RWPE1 (cell line): ENCODE measurements at places on chromosomes 2 and 18.

- no peak for DNase-seq
These were observed 57.8 kb upstream of the GPR45 start for GRCh38 chr2:105183555-105184323.

GRCh38 chr18:48866028-48866733 is 84.6 kb downstream of the SMAD7 start:
- DNase-seq = no peak

DNA sequence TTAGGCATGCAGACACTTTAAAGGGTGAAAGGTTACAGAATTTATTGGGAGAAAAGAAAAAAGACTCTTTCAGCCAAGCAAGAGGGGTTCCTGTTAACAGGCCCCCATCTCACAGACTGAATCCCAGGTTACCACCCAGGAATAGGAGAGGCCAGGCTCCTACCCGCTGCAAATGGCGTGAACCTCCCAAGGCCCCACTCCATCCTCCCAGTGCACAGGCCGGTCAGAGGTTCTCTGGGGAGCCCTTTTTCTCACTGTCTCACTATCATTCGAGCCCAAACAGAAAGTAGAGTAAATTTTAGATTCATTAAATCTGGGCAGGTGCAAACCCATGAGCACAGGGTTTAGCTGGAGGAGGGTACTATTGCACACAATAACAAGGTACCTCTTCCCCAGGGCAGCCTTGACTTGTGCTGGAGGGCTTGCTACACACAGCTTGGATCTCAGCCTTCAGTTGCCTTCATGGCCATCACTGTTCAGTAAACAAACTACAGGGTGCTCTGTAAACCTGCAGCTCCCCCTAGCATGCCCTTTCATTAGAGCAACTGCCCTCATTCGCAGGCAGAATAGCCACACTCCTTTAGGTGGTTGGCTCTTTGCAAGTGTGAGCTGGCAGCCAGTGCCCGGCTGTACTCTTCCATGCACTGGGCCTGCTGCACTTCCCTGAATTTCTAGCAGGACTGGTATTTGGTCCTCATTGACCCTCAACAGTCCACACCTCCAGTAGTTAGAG is 7.3 kb upstream of the PLEK start:
- peak; percentile 30 for DNase-seq

DNA sequence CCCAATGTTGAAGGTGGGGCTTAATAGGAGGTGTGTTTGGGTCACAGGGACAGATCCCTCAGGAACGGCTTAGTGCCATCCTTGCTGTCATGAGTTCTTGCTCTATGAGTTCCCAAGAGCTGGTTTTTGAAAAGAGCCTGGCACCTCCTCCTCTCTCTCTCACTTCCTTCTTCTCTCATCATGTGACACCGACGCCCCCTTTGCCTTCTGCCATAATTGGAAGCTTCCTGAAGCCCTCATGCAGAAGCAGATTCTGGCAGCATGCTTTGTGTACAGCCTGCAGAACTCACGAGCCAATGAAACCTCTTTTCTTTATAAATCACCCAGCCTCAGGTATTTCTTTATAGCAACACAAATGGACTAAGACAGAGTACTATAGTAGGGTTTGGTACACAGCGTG is 100.4 kb upstream of the SH3BP4 start:
- DNase-seq = no peak

- no peak for DNase-seq
These were observed 157.0 kb upstream of the NDUFV2 start for GRCh38 chr18:8945514-8945913.

GRCh38 chr2:237527233-237527632 is 39.1 kb upstream of the PRLH start:
- DNase-seq = no peak

DNA sequence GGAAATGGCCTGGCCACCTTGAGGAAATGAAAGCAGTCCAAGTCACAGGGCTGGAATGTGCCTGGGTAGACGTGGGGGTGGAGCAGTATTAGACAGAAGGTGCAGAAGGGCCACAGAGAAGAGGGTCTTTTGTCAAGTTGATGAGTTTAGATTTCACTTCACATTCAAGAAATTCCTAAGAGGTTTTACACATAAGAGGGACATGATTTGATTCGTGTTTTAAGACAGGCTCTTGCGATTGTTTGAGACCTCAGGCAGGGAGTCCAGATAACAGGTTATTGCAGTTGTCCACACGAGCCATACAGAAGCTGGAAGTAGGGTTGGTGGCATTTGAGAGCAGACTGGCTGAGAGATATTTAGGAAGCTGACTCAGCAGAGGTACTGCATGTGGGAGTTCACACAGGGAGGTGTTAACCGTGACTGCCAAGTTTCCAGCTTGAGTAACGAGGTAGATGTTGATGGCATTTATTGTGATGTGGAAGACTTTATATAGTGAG is 64.6 kb downstream of the NEB start:
- DNase-seq = no peak

- peak; percentile 63 for DNase-seq
These were observed 60.4 kb upstream of the GAREM1 start for GRCh38 chr18:32530947-32531651.

GRCh38 chr18:62523255-62523588 is 397 bp downstream of the ZCCHC2 start:
- DNase-seq = no peak

DNA sequence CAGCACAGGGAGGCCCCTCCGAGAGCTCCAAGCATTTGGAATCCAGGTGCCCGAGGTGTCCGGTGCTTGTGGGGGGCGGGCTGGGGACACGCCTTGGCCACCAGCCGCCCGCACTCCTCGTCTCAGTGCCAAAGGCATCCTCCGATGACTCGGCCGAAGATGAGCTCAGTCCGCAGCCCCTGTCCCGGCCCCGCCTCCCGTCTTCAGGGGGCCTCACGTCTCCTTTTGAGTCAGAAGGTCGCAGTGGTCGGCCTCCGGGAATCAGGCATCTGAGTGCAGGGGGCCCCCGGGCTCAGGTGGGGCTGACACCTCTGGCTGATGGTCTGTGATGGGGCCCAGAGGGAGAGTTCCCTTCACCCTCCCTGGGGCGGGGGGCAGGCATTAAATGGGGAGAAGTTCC is 74.8 kb downstream of the NFATC1 start:
- DNase-seq = no peak

DNA sequence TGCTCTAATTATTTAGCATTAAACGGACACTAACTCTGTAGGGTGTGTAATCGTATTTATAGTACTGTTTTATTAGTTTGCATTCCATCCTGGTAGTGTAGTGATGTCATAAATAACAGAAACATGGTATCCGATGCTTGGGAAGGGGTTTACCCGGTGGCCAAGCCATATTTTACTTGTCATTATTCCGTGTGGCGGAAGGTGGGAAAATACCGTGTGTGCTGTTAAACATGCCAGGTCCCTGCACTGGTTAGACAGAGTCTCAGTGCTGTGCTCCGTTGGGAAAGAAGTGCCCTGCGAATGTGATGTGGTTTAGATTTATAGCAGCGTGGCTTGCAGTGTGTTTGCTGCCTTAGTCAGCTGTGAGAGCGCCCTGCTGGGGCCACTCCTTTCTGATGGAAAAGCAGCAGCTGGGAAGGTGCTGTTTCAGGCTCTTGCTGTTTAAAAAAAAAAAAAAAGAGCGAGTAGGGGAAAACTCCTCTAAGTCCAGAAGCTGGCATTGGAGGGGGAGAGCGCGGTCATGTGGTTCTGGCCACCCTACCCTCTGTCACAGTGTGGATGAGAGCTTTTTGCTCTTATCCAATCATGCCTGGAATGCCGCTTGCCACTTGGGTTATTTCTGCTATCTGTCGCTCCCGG is 211.0 kb downstream of the NEDD4L start:
- no peak for DNase-seq

DNA sequence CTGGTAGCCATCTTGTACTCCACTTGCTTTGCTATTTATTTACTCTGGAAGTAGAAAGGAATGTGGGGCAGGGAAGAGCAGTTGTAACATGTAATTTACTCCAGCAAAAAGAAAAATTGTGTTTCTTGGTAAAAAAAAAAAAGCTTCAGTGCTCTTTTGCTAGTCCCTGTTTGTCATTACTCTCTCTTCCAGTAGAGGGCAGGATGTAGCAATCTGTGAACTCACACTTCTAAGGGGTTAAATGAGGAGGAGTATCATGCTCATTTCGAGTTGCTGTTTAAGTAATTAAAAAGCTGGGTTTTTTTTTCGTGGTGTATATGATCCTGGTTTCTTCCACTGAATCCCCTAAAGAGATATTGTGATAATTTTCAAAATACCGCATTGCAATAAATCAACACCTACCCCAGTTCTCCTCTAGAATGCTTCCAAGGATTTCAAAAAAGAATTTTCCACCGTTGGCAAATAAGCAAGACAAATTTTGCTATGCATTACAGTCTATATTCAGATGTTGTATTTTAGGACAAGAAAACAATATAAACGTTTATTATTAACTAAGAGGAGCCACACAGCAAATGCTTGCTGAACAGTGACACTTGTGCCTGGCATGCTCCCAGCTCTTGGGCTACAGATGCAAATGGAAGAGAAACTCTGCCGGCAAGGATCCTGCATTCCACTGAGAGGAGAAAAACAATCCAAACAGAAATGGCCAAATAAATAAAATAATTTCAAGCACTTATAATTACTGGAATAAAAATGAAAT is 261.6 kb downstream of the ASXL3 start:
- peak; percentile 19 for DNase-seq

DNA sequence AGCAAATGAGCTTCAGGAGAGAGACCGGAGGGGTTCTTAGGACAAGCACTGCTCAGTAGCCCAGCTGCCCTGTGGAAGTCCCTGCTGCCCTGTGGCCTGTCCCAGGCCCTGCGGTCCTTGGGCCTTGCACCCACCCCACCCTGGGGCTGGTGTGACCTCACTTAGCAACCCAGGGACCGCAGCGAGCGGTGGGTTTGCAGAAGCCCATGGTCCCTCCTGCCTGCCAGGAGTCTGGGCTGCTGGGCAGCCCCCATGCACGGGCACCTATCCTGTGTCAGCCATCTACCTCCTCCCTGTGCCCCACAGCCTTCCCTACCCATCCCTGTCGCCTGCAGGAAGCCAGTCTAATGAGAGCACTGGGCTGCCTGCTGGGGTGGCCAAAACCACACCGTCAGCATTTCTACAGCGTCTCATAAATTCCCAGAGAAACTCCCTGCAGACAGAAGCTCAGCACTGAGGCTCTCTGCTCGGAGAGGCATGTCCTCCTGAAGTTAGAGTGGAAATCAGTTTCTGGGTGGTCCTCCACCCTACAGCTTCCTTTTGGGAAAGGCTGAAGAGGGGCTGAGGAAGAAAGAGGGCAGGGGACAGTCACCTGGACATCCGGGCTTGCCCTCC is 231.1 kb upstream of the HS6ST1 start:
- DNase-seq = no peak

DNA sequence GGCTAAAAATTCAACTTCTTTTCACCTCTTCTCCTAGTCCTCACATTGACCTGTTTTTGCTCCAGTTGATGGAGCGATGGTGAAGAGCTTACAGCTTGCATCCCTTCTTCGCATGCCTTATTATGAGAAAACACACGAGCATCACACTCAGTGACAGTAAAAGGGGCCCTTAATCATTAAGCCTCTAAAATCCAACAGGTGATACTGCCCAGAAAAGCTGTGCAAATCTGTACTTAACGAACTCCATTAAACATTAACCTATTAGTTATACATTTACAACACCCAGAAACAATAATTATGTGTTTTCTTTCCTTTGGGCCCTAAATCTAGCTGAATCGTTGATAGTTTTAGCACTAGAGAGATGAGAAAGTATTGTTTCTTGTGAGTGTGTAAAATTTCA is 54.8 kb downstream of the LAMA1 start:
- no peak for DNase-seq

DNA sequence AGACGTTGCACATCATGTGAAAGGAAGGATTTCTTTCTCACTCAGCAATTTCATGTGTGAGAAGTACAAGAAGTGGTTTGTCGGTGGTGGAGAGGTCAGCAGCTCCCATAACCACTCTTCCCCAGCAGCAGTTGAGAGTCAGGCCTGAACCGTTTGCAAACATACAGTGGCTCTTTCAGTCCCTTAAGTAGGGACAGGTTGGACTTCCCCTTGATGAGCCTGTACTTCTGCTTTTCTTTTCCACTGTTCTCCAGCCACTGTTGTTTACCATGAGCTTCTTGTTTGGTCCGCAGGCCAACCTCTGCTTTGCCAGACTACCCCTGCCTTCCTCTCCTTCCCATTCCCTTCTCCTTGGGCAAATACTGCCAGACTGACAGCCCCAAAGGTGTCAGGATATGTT is 391.3 kb upstream of the CELF4 start:
- DNase-seq = no peak

DNA sequence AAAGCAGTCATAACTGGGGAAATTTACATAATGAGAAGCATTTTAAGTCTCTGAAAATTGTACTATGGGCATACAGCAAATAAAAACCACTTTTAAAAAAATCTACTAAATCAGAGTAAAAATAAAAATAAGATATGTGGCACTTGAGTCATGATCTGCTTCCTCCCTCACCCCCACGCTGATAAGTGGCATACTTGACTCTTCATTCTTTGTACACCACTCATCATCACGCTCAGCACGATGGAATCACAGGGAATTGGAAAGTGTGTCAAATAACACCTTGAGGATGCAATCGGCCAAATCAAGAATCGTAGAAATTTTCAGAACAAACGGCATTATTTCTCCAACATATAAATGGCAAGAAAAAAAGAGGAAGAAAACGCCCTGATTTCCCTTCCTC is 41.1 kb upstream of the REG3G start:
- DNase-seq = no peak

- DNase-seq = peak; percentile 49
These were observed 181.5 kb downstream of the KLHL29 start for GRCh38 chr2:23566241-23567142.

DNA sequence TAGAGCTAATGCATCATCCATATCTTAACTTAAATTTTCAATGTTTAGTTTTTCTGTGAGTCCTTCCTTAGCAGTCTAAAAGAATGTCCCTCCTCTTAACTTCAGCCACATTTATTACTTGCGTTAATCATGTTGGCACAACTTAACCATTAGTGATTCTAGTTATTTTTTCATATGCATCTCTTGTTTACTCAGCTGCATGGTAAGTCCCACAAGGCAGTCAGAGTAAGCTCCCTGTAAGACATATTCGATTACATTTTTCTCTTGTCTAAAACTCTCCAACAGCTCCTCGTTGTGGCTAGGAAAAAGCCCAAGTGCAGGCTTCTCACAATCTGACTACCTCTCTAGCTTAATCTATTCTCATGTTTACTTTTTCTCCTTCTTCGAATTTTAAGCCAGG is 2045.3 kb upstream of the PIK3C3 start:
- no peak for DNase-seq
